Stomach (tissue), 19 donors: ENCODE measurements at places on chromosomes 1 and 21. TPM values are rescaled to one million over a fixed set of nuclear protein-coding genes. Genes with fewer than 3 reads are reported as not detected.

The AMY1A gene
- total RNA-seq = not detected

The PLPP3 gene
- total RNA-seq = 64.7 TPM

The HSD3B2 gene
- 1.4 TPM for total RNA-seq

The ANKRD34A gene
- not detected for total RNA-seq

The S100A8 gene
- total RNA-seq = not detected

The KANK4 gene
- 3.9 TPM for total RNA-seq

The RNU1-4 gene
- total RNA-seq = under 0.01 TPM

The RGS8 gene
- total RNA-seq = not detected

The LMOD1 gene
- total RNA-seq = 420 TPM

The ERVH48-1 gene
- total RNA-seq = not detected

DNA sequence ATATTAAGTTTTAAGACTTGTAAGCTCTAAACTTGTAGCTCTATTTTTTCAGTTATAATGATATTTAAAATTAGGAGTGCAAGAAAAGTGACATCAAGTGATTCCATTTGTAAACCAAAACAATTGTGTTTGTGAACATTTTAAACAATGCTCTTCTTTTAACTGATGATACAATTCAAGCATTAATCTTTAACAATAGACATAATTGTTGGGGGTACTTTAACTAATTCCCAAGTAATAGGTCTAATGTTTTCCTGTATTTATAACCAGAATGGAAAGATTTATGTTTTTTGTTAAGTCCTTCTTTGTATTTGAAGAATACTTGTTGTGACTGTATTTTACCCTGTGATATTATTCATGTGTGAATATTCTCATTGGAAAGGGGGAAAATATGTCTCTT lies 6.8 kb downstream of the ATG4C start:
- H3K27me3 ChIP-seq = no peaks in the 10 kb centered on the region
- H3K4me3 ChIP-seq = no peak overlapping the region
- H3K36me3 ChIP-seq = no peaks in the 10 kb centered on the region
- H3K4me1 ChIP-seq = no peaks in the 10 kb centered on the region

- H3K27ac ChIP-seq = no peak overlapping the region
- H3K4me1 ChIP-seq = no peaks in the 10 kb centered on the region
- no peaks in the 10 kb centered on the region for H3K27me3 ChIP-seq
- H3K36me3 ChIP-seq = no peaks in the 10 kb centered on the region
- DNase-seq = no peak
Observed at GRCh38 chr1:245825128-245825901, 670.5 kb downstream of the KIF26B start.

DNA sequence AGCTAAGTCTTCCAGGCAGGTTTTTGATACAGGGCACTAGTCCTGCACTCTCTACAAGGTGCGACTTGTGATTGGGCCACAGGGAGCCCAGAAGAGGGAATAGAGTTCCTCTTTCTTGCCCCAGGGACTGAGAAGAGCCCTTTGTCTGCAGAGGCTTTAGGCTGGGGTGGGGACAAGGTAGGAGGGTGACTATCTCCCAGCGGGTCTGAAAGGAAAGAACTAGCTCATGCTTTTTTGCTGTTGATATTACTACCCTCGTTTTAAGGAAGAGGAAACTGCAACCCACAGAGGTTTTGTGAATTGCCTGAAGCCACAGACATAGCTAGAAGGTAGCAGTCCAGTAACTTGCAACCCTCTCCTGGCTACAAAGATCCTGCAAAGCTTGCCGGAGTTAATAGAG lies 615.2 kb downstream of the MATN1 start:
- no peaks in the 10 kb centered on the region for H3K27me3 ChIP-seq
- no peaks in the 10 kb centered on the region for H3K36me3 ChIP-seq
- DNase-seq = no peak
- H3K4me1 ChIP-seq = no peaks in the 10 kb centered on the region
- no peak overlapping the region for H3K27ac ChIP-seq
- H3K4me3 ChIP-seq = no peak overlapping the region

- peak; percentile 49 for DNase-seq
- no peak overlapping the region for H3K4me3 ChIP-seq
- H3K27me3 ChIP-seq = peaks cover 21% of the 10 kb centered on the region
Observed at GRCh38 chr1:19036041-19036812, 79.8 kb upstream of the IFFO2 start.

GRCh38 chr1:2962541-2962940 lies 58.7 kb upstream of the ACTRT2 start:
- DNase-seq = no peak
- no peak overlapping the region for H3K27ac ChIP-seq
- no peak overlapping the region for H3K4me3 ChIP-seq

GRCh38 chr1:185562461-185563359 lies 171.5 kb upstream of the HMCN1 start:
- no peak for DNase-seq
- H3K4me3 ChIP-seq = no peak overlapping the region
- H3K27me3 ChIP-seq = no peaks in the 10 kb centered on the region
- no peaks in the 10 kb centered on the region for H3K36me3 ChIP-seq
- peaks cover 31% of the 10 kb centered on the region for H3K4me1 ChIP-seq

DNA sequence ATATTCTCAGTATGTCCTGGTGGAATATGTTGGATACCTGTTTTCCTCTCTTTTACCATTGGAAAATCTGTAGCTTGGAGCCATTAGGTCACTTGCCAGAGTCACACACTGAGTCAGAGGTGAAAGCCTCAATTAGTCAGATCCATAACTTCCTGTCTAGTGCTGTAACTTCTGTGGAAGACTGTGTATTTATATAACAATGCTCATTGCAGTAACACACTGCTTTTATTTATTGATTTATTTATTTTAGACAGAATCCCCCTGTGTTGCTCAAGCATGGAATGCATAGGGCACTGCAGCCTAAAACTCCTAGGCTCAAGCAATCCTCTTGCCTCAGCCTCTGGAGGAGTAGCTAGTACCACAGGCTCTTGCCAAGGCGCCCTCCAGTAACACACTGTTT lies 1.3 kb upstream of the DOCK7 start:
- H3K27ac ChIP-seq = peak overlapping the region; percentile 93
- no peak overlapping the region for H3K4me3 ChIP-seq
- no peak for DNase-seq
- peaks cover 36% of the 10 kb centered on the region for H3K4me1 ChIP-seq

DNA sequence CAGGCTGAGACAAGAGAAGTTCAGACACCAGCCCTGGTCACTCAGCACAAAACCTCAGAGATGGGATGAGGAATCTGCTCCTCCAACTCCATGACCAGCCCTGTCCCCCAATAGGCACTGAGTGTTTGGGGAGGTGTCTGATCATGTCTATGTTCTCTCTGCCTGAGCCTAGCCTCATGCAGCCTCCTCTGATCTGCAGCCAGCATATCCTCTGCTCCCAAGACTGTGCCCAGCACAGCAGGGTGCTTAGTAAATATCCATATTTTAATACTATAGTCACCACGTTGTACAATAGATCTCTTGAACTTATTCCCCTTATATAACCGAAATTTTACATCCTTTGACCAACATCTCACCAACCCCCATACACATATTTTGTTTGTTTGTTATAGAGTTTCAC lies 202.9 kb downstream of the MATN1 start:
- no peak overlapping the region for H3K4me3 ChIP-seq
- DNase-seq = peak; percentile 3
- H3K27ac ChIP-seq = no peak overlapping the region
- no peaks in the 10 kb centered on the region for H3K4me1 ChIP-seq
- H3K36me3 ChIP-seq = no peaks in the 10 kb centered on the region
- peaks cover 41% of the 10 kb centered on the region for H3K27me3 ChIP-seq

DNA sequence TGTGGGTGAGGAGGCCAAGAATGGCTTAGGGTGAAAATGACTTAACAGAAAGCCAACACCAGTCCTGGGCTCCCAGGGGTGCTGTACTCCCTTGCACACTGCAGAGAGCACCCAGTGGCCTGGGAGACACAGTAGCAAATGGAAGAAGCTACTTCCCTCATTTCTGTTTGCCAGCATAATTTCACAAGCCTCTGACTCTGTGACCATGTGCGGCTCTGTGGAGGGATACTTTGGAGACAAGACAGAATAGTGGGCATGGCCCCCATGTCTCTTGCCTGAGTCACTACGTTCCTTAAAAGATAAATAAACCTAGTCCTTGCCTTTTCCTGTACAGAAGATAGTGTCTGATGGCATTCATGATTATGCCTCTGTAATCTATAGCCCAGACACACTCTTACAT lies 38.1 kb downstream of the TRIM62 start:
- no peak overlapping the region for H3K27ac ChIP-seq
- no peaks in the 10 kb centered on the region for H3K27me3 ChIP-seq
- H3K36me3 ChIP-seq = peaks cover 31% of the 10 kb centered on the region
- H3K4me1 ChIP-seq = peaks cover 18% of the 10 kb centered on the region
- H3K4me3 ChIP-seq = no peak overlapping the region
- DNase-seq = no peak

DNA sequence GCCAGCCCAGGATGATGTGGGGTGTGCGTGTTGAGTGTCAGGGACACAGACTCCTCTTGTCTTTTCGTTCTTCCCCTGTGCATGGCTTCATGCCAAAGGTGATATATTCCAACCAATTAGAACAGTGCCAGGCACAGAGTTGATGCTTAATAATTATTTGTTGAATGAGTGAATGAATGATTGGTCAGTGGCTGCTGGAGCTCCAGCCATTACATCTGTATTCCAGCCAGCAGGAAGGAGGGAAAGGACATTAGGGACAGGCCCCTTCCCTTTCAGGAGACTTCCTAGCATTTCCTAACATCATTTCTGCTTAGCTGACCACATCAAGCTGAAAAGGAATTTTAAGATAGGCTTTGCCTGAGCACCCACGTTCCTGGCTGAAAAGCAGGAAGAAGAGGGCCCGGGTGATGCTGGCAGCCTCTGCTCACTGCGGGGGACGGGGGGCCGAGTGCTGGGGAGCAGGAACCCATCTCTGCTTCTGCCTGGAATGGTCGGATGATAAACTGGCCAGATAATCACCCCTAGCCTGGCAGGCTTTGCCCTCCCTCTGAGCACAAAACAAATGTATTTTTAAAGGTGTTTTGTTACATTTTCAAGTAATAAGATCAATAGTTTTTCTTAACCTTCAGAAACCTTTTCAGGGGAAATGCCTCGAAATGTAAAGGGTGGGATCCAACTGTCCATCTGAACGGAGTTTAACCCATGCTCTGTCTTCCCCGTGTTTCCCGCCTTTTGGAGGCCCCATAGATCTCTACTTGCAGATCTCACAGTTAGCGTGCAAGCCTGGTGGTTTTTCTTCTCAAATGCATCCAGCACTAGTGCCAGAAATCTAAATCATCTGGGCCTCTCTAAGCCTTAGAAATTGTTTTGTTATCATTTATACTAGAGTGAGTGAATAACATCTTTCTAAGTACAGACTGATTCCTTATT lies 39.0 kb downstream of the SLC37A1 start:
- H3K4me3 ChIP-seq = no peak overlapping the region
- no peak overlapping the region for H3K27ac ChIP-seq
- no peaks in the 10 kb centered on the region for H3K4me1 ChIP-seq
- DNase-seq = no peak
- no peaks in the 10 kb centered on the region for H3K27me3 ChIP-seq

DNA sequence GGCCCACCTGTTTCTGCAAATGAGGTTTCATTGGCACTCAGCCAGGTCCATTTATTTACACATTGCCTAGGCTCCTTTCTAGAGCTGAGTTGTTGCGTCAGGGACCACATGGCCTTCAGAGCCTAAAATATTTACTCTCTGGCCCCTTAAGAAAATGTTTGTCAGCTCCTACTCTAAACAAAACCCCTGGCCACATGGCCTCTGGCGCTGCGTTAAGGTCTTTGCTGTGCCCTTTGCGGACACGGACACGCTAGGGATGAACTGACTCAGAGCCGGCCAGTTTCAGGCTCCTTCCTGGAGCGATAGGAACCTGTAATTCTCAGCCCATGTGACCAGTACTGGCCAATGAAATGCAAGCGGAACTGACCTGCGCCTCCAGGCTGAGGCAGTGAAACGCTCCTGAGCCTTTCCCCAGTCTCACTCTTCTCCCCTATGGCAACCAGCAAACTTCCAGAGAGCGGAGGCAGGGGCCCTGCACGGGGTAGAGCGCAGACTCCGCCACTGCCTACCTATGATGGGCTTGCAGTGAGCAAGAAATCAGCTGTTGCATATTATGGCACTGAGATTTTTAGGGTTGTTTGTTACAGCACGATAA lies 160.3 kb downstream of the ETS2 start:
- H3K27ac ChIP-seq = peak overlapping the region; percentile 78
- DNase-seq = peak; percentile 81
- peaks cover 12% of the 10 kb centered on the region for H3K4me1 ChIP-seq
- H3K4me3 ChIP-seq = no peak overlapping the region
